ENCODE measurements at places on chromosomes 6 and 20.

DNA sequence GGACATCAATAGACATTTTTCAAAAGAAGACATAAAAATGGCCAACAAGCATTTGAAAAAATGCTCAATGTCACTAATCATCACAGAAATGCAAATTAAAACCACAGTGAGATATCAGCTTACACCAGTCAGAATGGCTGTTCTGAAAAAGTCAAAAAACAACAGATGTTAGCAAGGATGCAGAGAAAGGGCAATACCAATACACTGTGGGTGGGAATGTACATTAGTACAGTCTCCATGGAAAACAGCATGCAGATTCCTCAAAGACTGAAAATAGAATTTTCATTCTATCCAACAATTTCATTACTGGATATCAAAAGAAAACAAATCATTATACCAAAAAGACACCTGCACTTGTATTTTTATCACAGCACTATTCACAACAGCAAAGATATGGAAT, 85.3 kb downstream of the DCDC2 start:
- DNase-seq: no peak

DNA sequence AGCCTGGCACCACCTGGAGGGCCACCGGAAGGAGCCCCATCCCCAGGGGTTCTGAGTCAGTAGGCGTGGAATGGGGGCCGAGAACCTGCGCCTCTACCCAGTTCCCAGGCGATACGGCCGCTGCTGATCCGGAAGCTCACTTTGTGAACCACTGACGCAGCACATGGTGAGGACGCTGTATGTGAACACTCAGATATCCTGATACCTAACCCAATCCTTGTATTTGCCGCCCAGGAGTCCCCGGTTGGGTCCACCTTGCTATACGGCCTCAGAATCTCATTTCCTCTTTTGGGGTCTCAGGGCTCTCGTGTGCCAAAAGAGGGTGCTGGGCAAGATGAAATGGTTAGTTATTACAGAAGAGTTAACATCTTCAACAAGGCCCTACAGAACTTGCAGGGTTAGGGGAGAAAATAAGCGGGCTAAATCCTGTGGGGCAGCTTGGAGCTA, 604 bp upstream of the RAB5IF start:
- no peak for DNase-seq

- DNase-seq: no peak
These were observed 11.2 kb downstream of the ZBTB2 start for GRCh38 chr6:151379933-151380847.

- DNase-seq: no peak
These were observed 325.9 kb downstream of the COL12A1 start for GRCh38 chr6:74879976-74880375.

DNA sequence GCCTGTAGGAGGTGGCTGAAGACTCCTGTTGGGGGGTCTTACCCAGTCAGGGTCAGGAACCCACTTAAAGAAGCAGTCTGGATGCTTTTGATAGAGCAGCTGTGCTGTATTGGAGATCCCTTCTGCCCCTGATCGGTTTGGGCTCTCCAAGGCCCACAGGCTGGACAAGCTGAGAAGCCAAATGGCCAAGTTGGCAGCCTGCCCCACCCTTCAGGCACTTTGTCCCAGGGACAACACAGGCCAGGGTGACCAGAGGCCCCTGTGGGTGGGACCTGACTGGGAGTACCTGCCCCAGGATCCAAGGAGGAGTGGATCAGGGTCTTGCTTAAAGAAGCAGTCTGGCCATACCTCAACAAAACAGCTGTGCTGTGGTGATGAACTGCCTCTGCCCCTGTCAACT, 48.4 kb downstream of the ZC2HC1B start:
- DNase-seq: no peak

DNA sequence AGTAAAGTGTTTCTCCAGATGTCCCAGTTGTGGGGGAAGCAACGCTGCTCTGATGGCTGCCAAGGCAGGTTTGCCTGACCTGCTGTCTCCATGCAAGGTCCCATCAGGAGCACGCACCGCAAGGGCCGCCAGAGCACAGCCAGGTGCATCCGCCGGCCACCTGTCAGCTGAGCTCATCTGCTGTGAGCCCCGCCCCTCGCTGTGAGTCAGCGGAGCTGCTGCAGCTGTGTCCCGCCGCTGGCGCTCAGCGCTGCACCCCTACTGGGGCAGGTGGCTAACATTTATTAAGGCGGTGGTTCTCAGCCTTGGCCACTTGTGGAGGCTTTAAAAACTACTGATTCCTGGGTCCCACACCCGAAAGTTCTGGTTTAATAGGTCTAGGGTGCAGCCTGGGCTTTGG, 225.7 kb downstream of the UST start:
- no peak for DNase-seq

DNA sequence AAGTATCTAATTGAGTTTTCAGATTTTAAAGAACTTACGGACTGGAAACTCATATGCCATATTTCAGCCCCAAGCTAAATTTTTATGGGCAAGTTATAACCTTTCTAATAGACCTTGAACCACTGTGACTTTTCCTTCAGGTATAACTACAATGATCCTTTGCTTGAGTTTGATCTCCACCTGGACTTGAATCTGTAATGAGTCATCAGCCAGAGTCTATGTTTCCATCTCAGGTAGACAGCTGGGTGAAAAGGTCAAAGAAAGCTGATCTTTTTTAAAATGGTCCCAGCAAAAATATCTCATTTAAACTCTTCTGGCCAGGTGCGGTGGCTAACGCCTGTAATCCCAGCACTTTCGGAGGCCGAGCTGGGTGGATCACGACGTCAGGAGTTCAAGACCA, 88.4 kb upstream of the SGK1 start:
- no peak for DNase-seq

- no peak for DNase-seq
These were observed 218.4 kb upstream of the GGTLC1 start for GRCh38 chr20:24206995-24207394.

GRCh38 chr6:166127624-166128472, 39.8 kb downstream of the TBXT start:
- no peak for DNase-seq

Measured in NCI-H2081 treated with DMSO at 0.1 percent for 48 hours (cell line).